Suppressor macrophage treated with lipopolysaccharide for 4 hours (primary cell): ENCODE measurements at places on chromosomes 5 and 9.

DNA sequence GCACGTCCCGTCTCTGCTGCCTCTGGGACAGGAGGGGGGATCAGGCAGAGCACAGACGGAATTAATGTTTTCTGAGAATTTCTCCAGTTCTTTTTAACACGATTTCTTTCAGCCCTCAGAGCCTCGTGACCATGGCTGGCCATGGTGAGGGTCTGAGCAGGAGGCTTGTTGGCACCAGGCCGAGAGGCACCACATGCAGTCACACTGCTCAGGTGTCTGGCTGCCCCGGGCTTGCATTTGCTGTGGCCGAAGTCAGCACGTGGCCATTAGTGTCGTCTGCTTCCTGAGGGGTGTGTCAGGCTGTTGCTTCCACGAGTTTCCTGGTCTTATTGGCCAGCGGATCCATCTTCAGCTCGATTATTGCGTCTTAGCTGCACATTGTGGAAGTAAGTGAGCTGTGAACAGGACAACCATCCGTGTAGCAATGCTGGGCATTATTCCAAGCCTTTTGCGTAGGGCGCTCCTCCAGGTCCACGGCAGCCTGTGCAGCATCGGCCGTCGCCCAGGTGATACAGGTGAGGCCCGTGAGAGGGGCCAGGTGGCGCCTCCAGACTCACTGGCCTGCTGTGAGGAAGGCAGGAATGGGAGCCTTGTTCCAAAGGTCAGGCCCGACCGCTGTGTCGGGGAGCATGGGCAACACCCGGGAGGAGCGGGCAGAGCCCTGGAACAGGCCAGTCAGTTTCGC, 114.2 kb upstream of the CACNA1B start:
- no peak for DNase-seq

DNA sequence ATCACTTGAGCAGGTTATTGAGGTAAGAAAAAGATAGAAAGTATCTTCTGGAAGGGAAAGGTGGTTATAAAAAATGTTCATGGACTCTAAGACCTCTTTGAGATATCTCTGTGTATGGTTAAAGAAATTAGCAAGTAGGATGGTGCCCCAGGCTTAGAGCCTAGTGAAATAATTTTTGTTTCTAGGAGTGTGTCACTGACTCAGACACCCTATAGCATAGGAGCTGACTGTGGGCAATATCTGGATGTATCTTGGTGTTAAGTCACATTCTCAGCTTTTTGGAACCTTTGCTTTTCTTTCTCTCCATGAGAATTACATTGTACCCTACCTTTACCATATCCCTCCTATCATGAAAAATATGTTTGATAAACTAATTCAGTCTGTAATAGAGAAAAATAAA, 12.0 kb downstream of the MACIR start:
- no peak for DNase-seq

DNA sequence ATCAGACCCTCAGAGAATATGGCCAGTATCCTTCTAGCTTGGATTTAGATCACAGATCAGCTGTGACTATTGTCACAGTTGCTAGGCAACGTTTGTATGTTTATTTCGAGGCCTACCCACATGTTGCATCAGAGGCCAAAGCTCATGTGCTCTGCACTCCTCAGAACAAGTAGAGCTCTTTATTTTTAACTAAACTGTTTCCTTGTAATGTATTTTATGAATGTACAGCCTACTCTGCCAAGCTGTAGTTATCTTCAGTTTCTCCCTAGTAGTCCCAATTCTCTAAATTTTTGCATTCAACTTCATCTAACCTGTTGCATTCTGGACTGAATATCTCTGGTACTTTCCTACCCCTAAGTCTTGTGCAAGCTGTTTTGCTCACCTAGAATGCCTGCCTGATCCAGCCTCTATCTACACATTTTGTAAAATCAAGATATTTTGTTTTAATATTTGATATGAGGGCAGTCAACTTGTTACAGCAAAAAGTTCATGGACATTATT, 52.8 kb downstream of the CAST start:
- DNase-seq: peak; percentile 76

- DNase-seq: no peak
These were observed 50.6 kb downstream of the MELK start for GRCh38 chr9:36623280-36623679.

DNA sequence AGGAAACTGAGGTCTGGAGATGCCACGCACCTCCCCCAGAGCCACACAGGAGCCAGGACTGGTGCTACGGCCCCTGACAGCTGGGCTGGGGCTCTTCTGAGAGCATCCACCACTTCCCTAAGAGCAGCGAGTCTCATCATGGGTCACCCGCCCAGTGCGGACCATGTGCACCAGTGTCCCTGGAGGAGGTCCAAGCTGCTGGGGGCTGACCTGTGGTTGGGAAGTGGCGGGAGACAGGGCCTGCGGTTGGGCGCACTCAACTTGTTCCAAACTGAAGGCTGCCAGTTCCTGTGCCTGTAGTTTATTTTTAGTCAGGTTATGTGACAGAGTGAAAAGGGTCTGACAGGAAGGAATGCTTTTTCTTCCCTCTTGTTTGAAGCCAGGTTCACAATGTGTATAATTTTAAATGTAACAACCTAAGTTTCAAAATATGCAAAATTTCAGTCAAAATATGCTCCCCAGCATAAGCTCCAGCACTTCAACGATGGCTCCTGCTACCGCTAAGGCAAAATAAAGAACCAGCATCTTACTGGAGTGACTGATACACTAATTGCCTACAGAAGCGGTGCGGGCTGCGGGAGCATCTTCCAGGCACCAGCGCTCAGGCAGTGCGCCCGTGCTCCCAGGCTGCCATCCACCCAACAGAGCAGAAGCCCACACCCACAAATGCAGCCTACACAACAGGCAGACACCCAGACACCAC, 14.8 kb downstream of the BARHL1 start:
- DNase-seq: peak; percentile 22

GRCh38 chr5:131563434-131564228, 71.4 kb downstream of the RAPGEF6 start:
- no peak for DNase-seq

GRCh38 chr5:132763181-132764036, 13.6 kb downstream of the SEPTIN8 start:
- peak; percentile 52 for DNase-seq

DNA sequence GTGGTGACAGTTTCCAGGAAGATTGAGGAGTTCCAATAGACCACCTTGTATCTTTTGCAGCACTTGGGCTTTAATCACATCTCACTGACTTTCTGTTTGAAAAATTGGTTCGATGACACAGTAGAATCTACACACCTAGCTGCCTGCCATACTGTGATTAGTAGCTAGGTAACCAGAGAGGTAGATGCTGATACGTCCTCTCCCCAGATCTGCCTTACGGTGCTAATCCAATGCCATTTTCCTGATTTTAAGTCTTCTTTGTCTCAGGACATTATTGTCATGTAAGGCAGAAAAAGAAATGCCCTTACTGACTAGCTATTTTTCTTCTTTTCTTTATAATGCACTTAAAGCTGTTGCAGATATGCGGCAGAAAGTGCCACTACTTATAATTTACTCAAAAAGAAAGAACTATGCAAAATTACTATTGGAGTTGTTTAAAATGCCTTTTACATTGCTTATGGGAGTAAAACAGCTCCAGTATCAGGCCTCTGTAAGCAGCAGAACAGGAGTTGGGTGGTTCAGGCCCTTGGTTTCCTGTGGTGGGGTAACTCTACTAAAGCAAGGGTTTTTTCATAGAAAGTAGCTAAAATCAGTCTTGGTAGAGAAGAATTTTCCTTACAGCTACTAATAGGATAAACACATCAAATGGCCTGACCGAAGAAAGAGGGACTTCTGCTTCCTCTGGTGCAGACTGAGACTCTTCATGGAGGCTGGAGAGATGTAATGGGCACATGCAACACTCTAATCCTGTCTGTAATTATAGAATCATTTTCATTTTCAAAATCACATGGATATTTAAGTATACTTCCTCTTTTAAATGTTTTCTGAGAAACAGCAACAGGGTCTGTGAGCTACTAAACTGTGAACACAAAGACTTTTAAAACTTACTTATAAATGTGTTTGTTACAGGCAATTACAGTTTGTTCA, 177.2 kb downstream of the MAPKAP1 start:
- peak; percentile 82 for DNase-seq

DNA sequence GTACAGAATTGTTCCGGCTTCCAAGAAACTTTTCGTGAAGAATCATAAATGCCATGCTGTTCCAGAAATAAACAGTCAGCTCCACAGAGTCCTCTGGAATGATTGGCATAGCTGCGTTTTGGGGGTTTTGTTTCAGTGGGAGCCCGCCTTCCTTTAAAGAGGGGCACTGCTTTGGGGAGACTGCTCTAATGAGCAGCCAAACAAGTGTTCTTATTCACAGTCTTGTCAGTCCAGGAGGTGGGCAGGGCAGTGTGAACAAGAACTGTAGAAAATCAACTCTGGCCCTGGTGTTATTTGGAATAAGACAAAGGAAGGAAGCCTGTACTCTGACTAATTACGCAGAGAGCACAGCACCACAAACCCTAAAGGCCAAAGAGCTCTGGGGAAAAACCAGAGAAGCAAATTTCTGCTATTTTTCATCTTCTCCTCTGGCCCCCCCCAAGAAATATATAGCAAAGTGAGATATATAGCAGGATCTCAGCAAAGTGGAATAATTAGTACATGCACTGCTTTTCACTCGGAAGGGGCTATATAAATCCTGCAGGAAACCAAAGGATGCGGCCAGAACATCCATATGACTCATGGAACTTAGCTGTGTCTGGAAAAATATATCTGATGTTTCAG, 92.9 kb downstream of the GLDC start:
- no peak for DNase-seq

GRCh38 chr5:9895302-9895645, 265.1 kb upstream of the TAS2R1 start:
- DNase-seq: no peak

- no peak for DNase-seq
These were observed 206.4 kb upstream of the CDKN2B start for GRCh38 chr9:22215521-22215920.

DNA sequence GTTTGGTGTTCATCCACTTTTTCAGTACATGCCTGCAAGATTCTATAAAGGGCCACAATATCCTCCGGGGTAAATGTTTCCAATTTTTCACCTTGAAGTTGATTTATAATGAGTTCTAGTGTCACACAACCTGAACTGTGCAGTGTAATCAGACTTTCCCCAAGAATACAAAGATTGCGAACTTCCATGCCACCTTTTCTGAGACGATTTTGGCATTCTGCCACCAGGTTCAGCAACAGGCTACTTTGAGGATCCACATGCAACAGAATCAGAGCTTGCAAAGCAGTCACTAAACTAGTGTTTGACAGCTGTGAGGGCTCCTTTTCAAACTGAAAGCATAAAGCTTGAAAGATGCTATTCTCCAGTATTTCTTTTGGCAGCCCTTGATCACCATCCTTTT, 1.6 kb downstream of the FASTKD3 start:
- DNase-seq: no peak

- no peak for DNase-seq
These were observed 1174.6 kb downstream of the CDH9 start for GRCh38 chr5:25863811-25864210.

- DNase-seq: no peak
These were observed 24.9 kb upstream of the SMU1 start for GRCh38 chr9:33101104-33101951.

- DNase-seq: no peak
These were observed 36.8 kb upstream of the SHOC1 start for GRCh38 chr9:111831371-111832108.

DNA sequence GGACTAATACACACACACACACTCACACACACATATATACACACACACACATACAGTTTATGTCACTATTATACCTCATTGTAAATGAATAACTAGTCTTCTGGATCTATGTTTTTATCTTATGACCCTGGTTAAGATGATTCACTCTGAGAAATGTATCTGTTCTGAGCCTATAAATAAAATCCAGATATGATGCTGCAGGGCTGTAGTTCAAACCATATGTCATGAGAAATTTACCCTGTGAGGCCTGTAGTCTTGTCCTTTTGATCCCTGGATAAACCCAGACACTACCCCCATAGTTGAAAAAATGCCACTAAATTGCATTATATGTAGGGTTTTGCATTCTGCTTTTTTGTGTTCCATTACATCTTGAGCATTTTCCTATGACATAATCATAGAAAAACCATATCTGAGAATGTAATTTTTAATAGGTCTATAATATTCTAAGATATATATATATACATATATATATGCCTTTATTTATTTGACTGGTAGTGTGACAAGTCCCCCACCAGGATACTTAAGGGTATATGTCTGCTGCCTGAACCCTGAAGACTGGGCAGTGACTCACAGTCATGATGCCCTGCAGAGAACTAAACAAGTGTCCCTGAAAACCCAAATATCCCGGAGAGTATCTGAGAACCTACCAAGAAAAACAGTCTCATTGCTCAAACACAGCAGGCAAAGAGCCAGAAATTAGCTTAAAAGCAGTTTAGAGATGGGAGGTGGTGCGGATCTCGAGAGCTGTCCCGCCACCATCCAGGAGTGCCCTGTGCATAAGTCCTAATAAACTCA, 18.4 kb upstream of the ALDOB start:
- no peak for DNase-seq

GRCh38 chr5:122093415-122094180, 15.5 kb upstream of the LOX start:
- no peak for DNase-seq

- peak; percentile 48 for DNase-seq
These were observed 17.7 kb upstream of the IL6ST start for GRCh38 chr5:56012281-56012963.

DNA sequence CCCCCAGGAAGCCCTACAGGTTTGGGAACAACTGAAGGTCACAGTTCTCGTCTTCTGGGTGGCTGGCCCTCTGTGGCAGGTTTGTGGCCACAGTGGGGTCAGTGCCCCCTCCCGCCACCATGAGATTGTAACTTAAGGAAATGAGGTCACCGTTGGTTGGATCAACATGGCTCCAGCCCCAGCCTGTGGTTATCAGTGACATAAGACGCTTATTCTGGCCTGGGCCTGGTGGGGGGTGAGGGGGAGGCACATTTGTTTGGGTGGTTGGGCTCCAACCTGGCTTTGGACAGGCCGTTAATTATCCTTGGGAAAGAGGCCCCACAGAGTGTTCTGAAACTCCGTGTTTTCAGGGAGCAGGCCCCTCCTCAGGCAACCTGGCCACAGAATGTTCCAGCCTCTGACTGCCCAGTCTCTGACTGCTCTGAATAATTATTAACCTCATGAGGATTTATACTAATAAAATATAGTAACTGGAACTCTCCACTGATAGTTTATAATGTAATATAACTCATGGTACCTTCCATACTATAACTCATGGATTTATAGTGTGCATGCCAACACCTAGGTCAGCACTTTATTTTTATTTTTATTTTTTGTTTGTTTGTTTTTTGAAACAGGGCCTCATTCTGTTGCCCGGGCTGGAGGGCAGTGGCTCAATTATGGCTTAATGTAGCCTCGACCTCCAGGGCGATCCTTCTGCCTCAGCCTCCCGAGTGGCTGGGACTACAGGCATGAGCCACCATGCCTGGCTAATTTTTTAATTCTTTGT, 58.0 kb upstream of the RPL26L1 start:
- no peak for DNase-seq

- no peak for DNase-seq
These were observed 640 bp downstream of the TRIM32 start for GRCh38 chr9:116687754-116688135.

GRCh38 chr9:128087262-128087661, 19.2 kb downstream of the SLC25A25 start:
- no peak for DNase-seq
